Stimulated activated CD4-positive, alpha-beta T cell treated with anti-CD3 and anti-CD28 coated beads, Interleukin-1b, Interleukin-23, amount 100 ng/mL, for 24 hours (primary cell): ENCODE measurements at places on chromosomes 6 and 20.

DNA sequence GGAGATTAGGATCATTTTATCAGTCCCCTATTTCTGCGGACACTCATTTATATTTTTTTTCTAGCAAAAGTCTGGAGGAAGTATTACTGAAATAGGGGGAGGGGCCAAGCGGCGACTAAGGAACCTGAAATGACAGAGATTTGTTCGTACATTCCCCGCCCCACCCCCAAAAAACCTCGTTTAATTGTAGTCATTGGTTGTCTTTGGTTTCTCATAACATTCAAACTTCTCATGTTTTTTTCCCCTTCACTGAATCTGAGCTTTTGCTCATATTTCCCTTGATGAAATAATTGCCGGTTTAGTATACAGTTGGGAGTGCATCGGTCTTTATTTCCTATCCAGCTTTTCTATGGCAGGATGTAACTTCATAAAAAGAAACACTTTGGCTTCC is 768 bp upstream of the FYN start:
- peak; percentile 57 for DNase-seq

- peak; percentile 72 for DNase-seq
These were observed 44.2 kb downstream of the ZNF831 start for GRCh38 chr20:59207742-59208357.

- no peak for DNase-seq
These were observed 120.7 kb downstream of the TSHZ2 start for GRCh38 chr20:53092772-53093300.

DNA sequence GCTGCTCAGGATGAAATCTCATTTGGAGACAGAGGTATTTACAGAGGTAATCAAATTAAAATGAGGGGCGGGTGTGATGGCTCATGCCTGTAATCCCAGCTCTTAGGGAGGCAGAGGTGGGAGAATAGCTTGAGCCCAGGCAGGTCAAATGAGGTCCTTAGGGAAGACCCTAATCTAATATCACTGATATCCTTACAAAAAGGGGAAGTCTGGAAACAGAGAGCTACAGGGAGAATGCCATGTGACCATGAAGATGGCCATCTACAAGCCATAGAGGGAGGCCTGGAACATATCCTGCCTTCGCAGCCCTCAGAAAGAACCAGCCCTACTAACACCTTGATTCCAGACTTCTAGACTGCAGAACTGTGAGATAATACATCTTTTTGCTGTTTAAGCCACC is 8.3 kb downstream of the MTCL3 start:
- no peak for DNase-seq

DNA sequence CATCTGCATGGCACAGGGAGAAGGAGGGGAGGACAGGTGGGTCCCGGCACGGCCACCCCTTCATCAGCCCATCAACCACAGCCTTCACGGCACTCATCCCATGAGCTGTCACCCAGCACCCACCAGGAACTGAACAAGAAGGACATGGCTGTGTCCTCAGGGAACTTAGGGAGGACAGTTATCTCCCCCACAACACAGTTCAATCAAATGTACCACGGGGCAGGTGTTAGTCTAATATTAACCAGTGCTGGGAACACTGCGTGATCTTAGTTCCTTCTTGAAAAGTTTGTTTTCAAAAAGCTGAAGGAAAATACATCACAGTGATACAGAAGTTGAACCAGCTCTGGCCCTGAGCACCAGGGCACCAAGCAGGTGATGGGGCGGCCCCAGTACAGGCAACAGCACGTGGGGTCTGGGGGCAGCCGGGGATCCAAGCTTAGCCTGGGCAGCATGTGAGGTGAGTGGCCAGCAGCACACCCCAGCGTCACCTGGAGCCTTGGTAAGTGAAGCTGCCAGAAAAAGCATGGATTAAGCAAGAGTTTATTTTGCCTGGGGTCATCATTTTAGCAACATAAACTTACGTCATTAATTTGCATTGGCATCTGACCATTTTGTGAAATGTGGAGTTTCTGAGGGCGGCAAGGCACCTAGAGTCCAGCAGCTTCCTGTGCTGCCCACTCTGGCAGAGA is 35.5 kb upstream of the AFDN start:
- DNase-seq = no peak

- DNase-seq = no peak
These were observed 1.5 kb upstream of the ERVFRD-1 start for GRCh38 chr6:11113038-11113437.

DNA sequence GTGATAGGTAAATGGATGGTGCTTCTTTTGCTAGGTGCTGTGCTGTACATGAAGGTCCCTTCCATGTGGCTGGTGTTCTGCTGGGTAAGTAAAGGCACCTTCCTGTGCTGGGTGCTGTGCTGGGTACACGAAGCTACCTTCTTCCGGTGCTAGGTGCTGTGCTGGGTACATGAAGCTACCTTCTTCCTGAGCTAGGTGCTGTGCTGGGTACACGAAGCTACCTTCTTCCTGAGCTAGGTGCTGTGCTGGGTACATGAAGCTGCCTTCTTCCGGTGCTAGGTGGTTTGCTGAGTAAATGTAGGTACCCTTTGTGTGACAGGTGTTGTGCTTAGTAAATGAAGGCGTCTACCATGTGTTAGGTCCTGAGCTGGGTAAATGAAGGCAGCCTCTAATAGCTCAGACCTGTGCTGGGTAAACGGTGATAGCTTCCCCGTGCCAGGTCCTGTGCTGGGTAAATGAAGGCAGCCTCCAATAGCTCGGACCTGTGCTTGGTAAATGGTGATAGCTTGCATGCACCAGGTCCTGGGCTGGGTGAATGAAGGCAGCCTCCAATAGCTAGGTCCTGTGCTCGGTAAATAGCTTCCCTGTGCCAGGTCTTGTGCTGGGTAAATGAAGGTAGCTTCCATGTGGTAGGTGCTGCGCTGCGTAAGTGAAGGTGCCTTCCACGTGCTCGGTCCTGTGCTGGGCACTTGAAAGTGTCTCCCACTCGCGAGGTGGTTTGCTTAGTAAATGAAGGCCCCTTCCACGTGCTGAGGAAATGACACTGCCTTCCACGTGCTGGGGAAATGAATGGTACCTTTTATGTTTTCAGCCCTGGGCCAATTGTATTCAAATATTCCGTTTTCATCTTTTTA is 115.5 kb downstream of the ERMARD start:
- no peak for DNase-seq

DNA sequence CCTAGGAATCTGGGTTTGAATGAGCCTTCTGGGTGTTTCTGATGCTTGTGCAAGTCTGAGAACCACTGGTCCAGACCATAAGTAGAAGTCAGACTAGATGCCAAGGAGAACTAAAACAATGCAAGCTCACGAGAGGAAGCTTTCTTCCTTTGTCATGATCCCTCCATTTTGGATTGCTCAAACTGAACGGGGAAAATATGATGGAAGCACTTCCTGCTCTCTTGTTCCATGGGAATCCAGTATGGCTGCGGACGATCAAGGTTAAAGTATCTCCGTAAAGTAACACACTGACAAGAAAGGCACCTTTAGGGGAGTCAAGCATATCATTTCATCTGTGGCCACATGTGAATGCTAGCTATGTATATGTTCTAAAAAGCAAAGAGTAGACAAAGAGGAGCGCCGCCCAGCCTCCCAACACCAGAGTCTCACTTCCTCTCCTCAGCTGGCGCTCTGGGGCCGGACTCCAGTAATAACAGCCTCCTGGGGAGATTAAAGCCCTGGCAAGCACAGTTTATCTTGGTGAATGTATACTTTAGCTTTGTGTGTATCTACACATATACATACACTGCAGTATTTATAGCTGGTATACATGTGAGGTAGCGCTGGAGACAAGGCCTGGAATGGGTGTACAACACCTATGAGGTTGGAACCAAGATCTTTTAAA is 88.1 kb downstream of the FOXC1 start:
- DNase-seq = no peak
